ENCODE measurements at places on chromosomes 16 and 17.

GRCh38 chr17:50078430-50078829 lies 16.7 kb upstream of the PDK2 start:
- no peak for DNase-seq

- DNase-seq, result peak; percentile 69
Observed at GRCh38 chr17:50270435-50271362, 3.6 kb upstream of the TMEM92 start.

DNA sequence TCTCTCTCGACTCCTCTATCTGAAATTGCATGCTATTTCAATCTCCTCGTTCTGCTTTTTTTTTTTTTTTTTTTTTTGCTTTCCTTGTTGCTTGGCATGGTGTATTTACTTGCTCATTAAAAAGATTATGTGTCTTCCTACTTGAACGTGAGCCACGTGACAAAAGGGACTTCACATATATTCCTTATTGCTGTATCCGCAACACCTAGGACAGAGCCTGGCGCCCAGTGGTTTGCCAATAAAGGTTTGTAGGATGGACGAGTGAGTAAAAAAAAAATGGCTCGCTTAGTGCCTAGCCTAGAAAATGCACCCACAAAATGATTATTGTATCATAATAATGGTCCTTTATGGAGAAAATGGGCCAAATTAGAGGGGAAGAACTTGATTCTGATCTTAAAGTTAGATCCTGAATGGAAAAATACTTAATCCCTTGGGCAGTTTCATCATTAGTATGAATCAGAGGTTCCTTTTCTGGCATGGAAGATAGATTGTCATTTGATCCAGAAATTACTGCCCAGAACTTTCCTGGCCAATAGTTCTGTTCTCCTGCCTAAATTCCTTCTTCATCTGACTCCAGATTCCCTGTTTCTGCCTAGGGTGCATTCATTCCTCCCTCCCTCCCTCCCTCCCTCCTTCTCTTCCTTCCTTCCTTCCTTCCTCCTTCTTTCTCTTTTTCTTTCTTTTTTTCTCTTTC lies 13.6 kb upstream of the TMEM220 start:
- no peak for DNase-seq

GRCh38 chr16:22022151-22022550 lies 14.2 kb downstream of the MOSMO start:
- no peak for DNase-seq

DNA sequence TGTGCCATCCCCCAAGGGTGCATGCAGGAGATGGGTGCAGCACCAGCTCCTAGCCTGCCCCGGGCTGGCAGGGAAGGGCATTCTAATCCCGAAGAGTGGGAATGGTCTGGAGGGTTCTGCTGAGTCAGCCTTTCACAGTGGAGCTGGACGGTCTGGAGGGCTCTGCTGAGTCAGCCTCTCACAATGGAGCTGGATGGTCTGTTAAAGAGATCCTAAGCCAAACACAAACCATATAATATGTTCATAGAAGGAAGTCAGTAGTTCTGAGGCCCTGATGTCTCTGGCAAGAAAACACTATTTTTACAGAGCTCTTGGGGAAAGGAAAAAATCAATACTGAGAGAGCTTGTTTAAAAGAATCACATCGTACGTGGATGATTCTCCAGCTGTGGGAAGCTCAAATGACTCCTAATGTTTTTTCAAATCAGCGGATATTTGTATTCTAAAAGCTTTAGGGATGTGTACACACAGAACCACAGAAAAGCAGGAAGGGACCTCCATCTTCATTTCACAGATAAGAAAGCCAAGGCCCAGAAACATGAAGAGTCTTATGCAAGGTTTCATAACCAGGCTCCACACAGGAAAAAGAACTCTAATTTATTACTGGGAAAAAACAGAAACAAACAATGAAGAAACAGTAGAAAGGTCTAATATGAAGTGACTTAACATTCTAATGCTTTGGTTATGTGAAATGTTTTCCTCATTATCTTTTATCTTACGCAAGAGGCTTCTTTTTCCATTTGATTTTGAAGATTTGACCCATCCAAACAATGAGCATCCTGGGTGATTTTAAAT lies 176.3 kb downstream of the VPS53 start:
- no peak for DNase-seq

DNA sequence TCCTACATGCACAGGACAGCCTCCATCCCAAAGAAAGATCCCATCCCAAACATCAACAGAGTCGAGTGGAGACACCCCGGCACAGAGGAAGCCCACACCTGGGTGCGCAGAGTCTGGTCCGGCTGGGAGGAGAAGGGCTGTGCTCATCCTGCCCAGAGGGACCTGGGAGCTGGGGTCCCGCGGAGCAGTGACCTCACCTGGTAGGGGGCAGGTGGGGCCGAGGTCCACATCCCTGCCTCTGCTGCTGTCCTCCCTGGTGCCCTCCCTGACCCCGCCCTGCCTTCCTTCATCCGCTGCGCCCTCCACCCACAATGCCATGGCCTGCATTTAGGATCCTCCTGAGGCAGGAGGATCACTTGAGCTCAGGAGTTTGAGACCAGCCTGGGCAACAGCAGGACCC lies 2.9 kb downstream of the C16orf90 start:
- no peak for DNase-seq

GRCh38 chr17:20920815-20921199 lies 122.0 kb downstream of the USP22 start:
- no peak for DNase-seq

DNA sequence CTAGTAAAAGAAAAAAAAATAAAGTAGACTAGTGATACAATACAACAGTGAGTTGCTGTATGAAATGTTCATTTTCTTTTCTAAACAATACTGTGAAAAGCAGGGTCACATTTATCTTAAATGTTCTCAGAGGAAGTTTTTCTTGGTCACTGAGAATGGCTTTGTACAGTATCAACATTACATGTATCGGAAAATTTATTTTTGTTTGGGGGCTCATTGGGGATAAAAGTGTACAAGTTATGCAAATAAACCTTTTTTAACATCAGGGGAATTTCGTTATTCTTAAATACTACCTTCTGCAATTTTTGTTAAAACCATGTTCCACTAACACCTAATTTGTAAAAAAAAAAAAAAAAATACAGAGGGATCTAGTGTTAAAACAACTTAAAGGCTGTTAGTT lies 8.7 kb upstream of the ZNF594 start:
- no peak for DNase-seq

DNA sequence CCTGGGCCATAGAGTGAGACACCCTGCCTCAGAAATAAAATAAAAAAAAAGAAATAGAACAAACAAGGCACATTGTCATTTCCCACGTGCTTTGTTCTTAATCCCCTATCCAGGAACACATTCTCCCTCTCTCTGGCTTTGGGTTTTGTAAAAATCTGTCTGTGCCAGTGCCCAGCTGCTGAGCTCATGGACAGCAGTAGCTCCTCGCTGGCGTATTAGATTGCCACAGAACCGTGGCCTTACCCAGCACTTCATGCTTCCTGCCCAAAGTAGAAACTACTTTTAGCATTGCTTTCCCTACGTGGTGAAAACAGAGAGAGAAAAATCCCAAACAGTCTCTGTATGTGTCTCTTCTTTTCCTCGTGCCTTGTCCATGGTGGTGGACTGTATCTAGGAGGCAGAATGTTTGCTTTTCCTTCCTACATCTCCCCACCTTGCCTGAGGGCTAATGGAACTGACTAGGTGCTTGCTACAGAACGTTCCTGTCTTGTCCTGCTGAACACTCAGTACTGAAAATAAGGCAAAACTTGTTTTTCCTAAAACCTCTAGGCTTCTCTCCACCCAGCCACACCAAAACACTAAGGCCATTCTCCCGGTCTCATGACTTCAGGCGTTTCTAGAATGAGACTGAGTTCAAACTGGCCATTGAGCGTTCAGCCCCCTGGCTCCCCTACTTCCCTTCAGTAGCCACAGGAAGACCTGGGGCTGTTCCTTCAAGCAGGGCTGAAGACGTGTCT lies 26.1 kb downstream of the MNT start:
- no peak for DNase-seq

DNA sequence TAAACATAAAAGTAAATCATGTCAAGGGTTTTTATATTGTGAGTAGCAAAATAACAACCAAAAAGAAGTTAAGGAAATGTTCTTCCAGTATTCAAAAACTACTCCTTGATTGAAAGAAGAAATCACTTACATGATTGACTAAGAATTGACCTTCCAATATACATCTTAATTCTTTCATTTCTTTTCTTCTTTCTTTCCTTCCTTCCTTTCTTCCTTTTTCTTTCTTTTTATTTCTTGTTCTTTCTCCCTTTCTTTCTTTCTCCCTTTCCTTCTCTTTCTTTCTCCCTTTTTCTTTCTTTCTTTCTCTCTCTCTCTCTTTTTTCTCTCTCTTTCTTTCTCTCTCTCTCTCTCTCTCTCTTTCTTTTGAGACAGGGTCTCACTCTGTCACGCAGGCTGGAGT lies 60.7 kb upstream of the SOX9 start:
- DNase-seq, result no peak

DNA sequence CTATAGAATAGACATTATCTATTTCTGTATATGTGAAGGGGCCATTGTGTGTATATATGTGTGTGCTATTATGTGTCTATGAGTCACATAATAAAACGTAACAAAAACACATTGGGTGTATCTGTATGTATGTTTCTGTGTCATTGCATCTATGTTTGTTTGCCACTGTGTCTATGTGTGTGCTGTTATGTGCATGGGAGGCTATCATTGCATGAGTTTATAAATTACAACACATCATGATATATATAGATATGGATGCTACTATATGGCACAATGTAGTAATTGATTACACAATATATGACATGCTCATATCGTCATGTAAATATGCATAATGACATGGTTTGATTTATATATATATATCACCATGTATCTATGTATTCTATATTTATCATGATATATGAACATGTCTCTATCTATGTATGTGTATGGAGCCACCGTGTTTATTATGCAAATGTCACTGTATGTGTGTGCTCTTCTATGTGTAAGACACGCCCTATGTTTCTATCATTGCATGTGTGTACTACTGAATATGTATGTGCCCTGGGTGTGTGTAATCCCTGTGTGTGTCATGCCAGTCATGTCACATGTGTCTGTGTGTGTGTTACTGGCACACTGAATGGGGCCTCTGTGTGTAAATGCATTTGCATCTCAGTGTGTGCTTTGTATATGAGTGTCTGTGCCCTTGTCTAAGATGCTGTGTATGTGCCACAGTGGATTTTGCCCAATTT lies 1.4 kb upstream of the TSPOAP1 start:
- DNase-seq, result no peak

DNA sequence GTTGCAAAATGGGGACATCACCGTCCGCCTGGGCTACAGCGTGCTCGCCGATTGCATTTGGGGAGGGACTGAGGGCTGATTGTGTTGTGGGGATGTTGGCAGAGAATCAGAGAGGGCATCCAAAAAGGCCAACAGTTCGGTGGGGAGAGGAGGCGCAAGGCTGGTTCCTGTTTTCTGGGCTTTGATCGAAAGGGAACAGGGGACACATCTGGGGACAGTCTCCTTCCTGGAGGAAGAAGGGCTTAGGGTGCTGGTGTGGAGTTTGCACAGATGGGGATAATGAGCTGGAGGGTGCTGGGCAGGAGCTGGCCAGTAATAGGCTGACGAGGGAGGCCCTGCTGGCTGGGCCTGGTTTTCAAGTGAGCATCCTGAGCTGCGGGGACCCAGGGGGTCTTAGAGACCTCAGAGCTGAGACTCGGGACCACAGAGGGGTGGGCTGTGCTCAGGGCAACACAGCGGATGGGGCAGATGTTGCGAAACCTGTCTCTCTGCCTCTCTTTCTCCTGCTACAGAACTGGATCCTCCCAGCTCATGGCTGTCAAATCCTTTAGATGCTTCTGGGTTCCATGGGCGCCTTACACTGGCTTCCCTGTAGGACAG lies 288.7 kb downstream of the SEC14L1 start:
- DNase-seq, result no peak

DNA sequence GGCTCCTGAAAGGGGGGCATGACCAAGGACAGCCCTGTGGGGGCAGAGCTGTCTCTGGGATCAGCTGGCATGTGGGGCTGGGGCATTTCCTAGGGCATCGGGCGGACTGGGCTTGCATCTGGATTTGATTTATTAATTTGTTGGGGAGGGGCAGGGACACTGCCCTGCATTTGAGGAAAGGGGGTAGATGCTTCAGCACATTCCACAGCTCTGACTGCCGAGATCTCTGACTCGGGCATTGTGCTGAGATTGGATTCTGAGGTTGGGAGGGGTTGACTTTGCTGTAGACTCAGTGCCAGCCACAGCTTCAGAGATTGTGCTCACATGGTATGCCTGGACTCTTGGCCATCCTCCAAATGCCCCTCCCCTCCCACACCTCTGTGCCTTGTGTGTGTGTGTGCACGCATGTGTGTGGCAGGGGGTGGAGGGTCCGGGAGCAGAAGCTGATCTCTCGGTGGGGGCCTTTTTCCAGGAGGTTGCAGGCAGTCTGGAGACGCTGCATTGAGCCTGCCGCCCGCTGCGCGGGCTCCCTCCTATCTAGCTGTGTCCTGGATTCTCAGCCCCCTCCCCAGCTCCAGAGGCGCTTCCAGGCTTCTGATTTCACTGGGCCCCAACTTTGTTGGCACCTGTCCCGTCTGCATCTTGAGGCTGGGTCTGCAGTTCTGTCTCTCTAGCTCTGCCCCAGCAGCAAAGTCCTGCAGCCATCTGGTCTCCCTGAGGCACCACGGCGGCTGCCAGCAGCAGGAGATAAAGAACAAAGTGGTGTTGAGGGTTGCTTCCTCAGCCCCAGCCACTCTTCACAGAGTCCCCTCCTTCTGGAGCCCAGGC lies 14.9 kb downstream of the IGFBP4 start:
- peak; percentile 76 for DNase-seq

DNA sequence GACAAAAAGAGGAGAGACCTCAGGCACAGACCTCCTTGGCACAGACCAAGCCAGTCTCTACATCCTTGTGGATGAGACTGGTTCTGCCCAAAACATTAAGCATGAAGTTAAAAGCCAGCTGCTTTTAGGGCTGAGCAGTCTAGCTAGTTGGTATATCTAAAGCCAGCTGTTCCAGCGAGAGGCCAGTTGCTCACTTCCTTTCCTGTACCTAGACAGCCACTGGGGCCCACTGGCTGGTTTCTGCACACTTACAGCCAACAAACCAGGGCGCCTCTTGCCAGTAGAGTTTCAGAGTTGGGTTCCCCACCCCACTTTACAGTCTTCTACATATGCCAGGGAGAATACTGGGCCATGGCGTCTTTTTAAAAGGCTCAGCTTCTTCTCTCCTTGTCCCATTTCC lies 242.4 kb downstream of the ZFHX3 start:
- DNase-seq, result no peak

GRCh38 chr16:17338244-17338643 lies 132.5 kb downstream of the XYLT1 start:
- no peak for DNase-seq

GRCh38 chr17:36723459-36724025 lies 122.2 kb downstream of the MRM1 start:
- no peak for DNase-seq

DNA sequence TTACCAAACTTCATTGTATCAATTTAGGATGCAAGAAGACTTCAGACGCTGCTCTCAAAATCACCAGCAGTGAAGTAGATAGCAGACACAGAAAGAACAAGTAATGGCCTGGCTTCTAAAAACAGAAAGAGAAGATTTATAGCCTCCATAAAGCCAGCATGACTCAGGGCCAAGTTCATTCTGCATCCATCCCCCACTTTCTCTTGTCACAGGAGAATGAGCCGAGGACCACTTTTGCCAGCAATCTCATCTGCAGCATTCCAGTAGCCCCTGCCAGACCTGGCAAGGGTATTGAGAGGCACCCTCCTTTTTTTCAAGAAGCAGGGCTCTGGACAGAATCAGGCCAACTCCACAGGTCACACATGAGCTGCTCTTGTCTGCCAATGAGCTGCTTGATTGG lies 355.4 kb upstream of the SOX9 start:
- peak; percentile 25 for DNase-seq

GRCh38 chr17:47660064-47660492 lies 10.4 kb downstream of the KPNB1 start:
- no peak for DNase-seq

Data from ELR (cell line).